Activated CD8-positive, alpha-beta memory T cell treated with anti-CD3 and anti-CD28 coated beads for 4 hours (primary cell): ENCODE measurements at places on chromosomes 4 and X.

DNA sequence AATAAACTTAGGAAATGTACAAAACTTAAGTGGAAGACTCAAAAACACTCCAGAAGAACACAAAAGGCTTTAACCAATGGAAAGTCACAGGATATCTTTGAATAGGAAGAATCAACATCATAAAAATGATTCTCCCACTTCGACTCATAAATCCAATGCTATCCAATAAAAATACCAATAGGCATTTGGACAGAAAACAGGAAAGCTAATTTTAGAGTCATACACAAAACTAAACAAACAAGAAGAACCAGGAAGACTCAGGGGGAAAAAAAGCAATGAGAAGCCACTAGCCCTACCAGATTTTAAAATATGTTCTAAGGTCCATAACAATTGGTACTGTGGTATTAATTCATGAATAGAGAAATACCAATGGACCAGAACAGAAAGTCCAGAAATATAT, 28.2 kb downstream of the SLC9A7 start:
- DNase-seq: no peak

- DNase-seq: no peak
Observed at GRCh38 chr4:157912212-157912611, 260.6 kb downstream of the GASK1B start.

GRCh38 chr4:138177278-138177968, 64.7 kb downstream of the SLC7A11 start:
- no peak for DNase-seq

- no peak for DNase-seq
Observed at GRCh38 chr4:183626168-183626567, 32.8 kb downstream of the RWDD4 start.

- DNase-seq: no peak
Observed at GRCh38 chrX:153739754-153740486, 15.3 kb downstream of the ABCD1 start.

DNA sequence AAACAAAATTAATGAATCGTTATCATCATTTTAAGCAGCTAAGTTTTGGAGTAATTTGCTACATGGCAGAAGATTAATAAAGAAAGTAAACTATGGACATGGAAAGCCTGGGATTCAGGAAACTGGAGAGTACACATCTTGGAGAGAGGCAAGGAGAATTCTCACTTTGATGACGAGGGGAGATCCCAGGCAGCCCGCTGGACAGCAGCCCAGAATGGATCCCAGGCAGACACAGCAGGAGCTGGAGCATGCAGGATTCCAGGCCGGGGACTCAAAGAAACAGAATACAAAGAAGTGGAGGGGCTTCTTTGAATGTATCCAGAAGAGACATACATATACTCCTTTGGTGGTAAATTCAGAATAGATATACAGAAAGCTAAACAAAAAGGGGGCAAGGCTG, 118.0 kb upstream of the ATP6AP2 start:
- DNase-seq: no peak

DNA sequence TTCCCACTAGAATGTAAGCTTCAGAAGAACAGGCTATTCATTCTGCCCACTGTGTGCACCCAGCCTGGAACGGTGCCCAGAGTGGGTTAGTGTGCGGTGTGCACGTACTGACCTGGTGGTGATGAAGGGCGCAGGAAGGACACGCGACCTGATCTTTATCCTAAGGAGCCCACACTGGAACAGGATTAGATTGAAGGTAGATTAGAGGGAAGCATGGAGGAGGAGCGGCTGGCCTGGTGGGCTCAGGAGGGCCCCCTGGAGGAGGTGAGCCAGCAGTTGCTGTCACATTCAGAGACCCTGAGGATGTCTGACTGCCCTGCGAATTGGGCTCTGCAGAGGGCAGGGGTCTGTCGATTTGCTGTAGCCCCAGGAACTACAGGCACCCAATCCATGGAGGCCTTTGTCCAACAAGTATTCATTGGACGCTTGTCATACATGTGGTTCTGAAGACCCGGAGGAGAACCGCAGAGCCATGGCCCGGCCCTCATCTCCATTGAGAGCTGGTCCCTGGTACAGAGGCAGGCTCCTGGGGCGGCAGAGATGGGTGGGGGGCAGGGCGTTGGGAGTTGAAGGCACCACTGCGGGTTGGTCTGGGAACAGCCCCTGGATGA, 73.2 kb downstream of the HTRA3 start:
- DNase-seq: no peak

- no peak for DNase-seq
Observed at GRCh38 chr4:9812501-9813340, 31.3 kb downstream of the DRD5 start.

DNA sequence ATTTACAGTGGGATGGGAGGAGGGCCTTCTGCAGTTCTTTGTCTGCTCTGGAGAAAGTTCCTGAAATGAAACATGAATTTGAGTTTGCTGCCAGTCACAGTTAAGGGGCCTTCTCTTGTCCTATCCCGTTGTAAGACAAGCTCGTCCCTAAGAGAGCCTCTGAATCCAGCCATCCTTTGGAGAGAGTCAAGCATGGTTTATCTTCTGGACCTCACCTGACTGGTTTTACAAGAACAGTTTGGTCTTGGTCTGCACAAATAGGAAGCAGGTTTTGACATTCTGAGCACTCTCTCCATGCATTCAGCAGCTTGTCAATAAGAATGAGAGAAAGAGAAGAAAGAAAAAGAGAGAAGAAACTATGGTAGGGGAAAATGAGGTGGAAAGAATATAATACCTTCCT, 20.4 kb upstream of the TENM3 start:
- no peak for DNase-seq

GRCh38 chrX:109733613-109734083, 591 bp upstream of the ACSL4 start:
- DNase-seq: no peak

DNA sequence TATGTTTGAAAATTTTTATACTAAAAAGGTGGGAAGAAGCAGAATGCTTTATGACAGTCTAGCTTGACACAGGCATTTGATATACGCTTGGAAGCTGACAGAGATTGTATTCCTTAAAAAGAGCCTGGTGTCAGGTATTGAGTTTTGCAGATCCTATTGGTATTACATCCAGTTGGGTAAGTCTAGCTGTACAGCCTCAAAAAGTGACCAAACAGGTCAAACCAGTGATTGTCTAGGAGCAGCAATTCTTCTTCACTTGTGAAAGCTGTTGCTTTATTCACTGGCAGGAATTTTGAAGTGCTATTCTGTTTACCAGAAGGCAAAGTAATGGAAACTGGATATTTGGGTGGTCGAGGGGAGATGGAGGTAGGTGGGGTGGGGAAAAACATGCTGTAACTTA, 77.5 kb downstream of the UCHL1 start:
- DNase-seq: no peak

GRCh38 chr4:89242864-89243732, 64.5 kb downstream of the GPRIN3 start:
- DNase-seq: no peak

DNA sequence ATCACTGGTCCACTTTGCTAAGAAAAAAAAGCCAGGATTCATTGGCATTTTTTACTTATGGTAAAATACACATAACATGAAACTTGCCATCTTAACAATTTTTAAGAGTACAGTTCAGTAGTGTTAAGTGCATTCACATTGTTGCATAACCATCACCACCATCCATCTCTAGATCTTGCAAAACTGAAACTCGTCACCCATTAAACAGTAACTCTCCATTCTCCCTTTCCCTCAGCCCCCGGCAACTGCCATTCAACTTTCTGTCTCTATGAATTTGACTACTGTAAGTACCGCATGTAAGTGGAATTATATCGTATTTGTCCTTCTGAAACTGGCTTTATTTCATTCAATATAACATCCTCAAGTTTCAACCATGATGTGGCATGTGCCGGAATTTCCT, 56.3 kb upstream of the LNX1 start:
- no peak for DNase-seq

DNA sequence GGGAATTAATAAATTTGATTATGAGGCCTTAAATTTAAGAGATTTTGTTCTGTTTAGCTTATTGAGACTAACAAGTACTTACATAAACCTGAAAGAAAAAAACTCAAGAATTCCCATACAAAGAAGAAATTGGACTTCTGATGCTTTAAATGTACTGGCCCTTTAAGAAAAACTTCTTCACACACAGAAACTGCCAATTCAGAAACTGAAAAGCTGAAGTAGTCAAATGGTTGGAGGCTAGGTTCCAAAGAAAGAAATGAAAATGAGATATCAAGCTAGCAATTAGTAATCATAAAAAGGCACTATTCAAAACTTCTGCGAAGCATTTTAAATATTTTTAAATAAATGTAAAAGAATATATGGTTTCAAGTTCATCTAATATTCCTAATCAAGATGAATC, 151.3 kb downstream of the THOC2 start:
- no peak for DNase-seq
